Vagina (tissue), 2 donors: ENCODE measurements at places on chromosomes 4 and X.

GRCh38 chrX:11450354-11450753 lies 157.1 kb downstream of the AMELX start:
- no peak for DNase-seq

DNA sequence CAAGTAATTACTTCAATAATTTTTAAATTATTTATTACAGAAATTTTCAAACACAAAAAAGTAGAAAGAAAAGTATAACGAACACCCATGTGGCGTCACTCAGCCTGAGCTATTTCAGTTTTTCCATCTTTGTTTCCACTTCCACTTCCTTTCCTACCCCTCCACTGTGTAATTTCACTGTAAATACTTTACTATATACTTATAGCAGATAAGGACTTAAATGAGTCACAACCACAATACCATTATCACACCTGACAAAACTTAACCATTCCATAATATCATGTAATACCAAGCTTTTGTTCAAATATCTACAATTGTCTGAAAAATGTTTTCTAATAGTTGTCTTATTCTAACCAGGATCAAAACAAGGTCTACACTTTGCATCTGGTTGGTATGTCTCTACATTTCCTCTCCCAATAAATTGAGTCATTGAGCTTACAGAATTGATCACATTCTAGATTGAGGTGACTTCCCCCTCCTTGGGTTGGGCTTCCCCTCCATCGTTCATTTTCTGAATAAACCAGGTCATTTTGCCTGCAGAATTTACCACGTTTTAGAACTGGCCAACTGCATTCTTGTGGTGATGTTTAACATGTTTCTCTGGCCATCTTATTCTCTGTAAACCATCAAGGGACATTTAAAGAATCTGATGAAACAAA lies 48.7 kb downstream of the ATP10D start:
- DNase-seq, result no peak

DNA sequence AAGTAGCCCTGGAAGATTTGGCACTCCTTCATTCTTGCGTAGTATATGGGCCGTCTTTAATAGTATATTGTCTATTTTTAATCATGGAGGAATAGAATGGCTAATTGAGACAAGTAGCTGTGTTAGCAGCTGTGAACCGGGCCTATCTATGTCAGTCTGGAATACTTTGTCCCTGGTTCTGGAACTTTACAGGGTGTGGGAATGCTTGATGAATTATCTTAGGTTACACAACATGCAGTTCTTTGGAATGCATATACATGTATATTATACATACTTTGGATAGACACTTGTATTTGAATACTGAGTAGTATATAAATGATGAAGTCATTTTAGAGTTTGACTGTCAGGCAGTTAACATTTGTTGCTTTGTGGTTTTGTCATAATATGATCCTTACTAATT lies 37.4 kb downstream of the PDLIM5 start:
- no peak for DNase-seq

- no peak for DNase-seq
These were observed 177.3 kb upstream of the ETNPPL start for GRCh38 chr4:108940149-108940548.
